Tongue (tissue), 3 donors: ENCODE measurements at places on chromosomes 2 and 18. TPM values are rescaled to one million over a fixed set of nuclear protein-coding genes. Genes with fewer than 3 reads are reported as not detected.

- no peak for DNase-seq
These were observed 9.5 kb downstream of the CERS6 start for GRCh38 chr2:168465594-168465993.

DNA sequence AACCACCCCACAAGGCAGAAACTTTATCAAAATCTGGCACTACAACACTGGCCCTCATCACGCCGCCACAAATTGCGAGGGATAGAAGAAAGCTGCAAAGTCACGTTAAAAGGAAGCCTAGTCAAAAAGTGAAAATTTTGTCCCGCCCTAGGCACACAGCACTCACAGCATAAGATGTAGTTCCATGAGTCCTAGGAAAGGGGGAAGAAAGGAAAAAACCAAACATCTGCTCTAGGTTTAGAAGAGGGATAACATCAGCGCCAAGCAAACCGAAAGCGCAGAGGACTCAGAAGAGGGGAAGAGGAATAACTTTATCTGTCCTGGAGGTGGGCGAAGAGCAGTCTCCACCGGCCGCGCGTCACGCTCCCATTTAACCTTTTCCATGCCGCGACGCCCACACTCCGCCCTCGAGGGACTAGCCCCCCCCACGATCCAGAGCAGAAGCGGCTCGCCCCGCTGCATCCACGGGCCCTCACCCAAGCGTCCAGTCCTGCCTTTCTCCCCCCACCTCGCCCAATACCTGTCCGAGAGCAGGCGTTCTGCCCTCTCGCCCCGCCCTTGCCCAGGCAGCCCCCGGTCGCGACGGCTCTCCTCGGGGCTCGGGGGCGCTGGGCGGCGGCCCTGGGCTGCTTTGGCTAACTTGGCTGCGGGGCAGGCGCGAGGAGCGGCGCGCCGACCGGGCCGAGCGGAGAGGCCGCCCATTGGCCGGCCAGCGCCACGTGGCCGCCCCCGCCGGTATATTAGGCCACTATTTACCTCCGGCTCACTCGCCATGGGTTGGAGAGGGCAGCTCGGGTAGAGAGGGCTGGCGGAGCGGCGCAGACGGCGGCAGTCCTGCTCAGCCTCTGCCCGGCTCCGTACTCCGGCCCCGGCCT is at the start of gene HOXD1:
TSS of gene HOXD1 (plus strand) at position 770 of the 875 bp plus-strand sequence. CDS start 134 bp downstream, outside the sequence.
- DNase-seq = no peak

DNA sequence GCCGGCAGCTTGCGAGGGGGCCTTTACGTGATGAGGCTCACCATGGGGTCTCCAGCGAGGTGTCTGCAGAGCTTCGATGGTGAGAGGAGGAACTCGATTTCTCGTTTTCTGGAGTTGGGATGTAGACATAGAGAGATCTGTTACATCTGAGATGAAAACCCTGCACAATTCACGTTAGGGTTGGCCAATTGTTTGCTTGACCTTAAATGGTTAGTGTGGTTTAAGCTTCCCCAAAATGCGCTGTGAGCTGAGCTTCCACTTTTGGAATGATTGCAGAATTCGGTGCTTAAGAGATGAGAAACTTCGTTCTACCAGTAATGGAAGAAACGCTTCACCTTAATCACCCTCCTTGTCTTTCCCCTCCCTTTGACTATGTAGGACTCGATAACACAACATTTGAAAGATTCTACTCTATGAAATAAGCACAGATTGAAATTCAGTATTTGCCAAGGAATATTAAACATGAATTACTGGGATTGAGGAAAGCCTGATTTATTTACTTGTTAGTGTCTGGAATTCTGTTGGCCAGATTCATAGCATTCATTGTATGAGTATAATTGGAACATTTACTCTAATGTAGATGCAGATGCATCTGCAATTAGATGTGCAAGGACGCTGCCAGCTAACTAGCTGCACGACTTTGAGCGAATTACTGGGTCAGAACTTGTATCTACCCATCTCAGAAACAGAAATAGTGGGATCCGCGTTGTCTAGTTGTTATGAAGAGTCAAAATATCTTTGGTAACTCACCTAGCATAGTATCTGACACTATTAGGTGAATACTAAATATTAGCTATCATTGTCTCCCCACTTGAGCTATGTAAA is 1.6 kb upstream of the KLF7 start:
- DNase-seq = no peak

GRCh38 chr2:9230051-9230802 is 23.6 kb downstream of the ASAP2 start:
- DNase-seq = peak; percentile 37

DNA sequence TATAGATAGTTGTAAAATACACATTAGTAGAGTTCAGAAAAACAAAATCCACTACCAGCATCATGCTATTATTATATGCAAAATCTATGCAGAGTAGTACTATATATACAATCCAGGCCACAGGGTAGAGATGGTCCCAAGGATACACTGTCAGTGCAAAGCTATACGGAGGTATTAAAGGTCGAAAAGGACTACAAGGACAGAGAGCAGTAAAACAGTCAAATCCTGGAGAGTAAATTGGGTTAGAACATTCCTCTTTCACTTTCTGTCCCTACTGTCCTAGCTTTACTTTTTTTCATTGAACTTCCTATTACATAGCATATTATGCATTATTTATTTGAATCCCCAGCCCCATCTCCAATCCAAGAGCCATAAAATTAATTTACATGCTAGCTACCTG is 39.7 kb upstream of the SDC1 start:
- no peak for DNase-seq

GRCh38 chr2:45329045-45329677 is 281.9 kb downstream of the SRBD1 start:
- no peak for DNase-seq

DNA sequence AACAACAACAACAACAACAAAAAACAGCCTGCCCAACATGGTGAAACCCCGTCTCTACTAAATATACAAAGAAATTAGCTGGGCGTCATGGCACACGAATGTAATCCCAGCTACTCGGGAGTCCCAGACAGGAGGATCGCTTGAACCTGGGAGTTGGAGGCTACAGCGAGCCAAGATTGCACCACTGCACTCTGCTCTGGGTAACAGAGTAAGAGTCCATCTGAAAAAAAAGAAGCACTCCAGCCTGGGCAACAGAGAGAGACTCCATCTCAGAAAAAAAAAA is 344.1 kb upstream of the PLGLB2 start:
- DNase-seq = no peak

GRCh38 chr18:32803568-32803967 is 30.7 kb upstream of the KLHL14 start:
- DNase-seq = no peak

DNA sequence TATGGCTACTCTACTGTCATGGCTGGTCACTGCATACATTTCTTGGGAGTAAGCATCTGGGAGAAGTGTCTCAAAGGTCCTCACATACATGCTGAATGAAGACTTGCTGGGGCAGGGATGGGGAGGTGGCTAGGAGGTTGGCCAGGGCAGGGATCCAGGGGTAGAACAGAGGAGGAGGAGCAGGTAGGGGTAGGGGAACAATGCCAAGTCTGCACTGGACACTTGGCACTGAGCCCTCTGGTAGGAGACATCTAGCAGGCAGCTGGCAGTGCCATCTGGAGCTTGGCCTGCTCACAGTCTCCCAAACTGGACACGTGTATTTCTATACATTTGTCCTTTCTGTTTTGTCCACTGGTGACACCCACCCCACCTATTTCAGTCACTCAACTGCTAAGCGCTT is 62.7 kb upstream of the REV1 start:
- no peak for DNase-seq

GRCh38 chr2:753123-753522 is 75.9 kb upstream of the TMEM18 start:
- no peak for DNase-seq

DNA sequence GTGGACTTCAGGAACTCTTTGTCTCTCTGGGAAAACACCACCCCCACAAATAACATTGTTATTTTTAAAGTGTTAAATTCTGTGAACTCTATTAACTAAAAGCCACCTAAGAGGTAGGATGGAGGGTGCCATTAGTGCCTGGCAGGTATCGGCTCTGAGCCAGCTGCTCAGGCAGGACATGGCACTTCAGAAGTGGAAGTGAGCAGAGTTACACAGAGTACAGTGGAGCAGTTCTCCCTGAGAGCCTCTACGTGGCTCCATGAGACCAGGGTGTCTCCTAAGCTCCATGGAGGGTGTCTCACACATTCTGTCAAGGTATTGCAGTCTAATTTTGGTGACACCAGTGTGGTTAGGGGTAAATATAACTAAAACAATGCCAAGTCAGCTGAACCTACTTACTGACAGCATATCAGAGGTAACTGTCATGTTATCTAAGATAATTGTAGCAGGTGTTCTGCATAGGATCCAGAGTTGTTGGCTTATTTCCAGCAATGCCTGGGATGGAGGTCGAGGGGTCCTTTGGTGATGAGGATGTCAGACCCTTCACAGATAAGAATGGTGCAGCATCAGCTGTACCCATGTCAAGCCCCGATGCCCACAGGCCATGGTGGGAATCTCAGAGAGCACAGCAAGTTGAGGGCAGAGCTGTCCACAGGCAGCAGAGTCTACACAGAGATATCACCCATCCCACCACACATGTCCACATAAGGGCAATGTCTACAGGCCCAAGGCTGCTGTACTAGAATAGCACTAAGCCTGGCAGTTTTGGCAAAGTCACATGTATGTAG is 8.6 kb upstream of the MALL start:
- DNase-seq = no peak

DNA sequence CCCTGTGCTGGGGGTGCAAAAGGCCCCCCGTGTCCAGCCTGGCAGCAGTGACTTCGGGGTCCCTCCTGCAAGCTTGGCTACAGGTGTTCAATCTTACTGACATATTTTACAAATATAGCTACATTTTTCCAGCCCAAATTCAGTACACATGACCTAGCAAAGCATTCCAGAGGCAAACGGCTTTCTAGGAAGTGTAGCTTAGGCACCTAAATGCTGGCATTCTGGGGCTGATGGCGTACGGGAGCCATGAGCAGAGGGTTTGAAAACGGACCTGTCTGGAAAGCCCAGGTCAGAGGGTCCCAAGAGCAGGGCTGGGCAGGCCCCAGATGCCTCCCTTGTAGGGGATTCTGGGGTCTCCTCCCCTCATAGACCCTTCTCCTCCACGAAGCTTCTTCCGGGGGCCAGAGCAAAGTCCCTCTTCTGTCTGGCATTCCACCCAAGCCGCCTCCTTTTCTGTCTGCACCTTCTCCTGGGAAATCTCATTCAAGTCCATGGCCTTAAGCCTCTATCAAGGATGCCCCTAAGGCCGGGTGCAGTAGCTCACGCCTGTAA is 63.3 kb upstream of the ASAP2 start:
- no peak for DNase-seq

DNA sequence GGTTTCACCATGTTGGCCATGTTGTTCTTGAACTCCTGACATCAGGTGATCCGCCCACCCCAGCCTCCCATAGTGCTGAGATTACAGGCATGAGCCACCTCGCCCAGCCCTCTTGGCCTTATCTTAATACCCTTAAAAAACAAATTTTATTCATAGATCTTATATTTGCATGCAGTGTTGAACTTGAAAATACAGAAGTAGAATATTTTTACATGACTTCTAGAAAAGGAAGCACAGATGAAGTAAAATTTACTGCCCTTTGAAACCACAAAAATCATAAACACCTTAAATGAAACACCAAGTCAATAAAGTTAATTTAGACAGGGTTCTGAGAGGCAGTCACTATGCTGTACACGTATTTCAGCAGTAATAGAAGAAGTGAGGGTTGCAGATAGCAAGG is 145.7 kb downstream of the CERS6 start:
- DNase-seq = no peak

GRCh38 chr2:29105375-29105774 is 9.8 kb upstream of the CLIP4 start:
- no peak for DNase-seq

DNA sequence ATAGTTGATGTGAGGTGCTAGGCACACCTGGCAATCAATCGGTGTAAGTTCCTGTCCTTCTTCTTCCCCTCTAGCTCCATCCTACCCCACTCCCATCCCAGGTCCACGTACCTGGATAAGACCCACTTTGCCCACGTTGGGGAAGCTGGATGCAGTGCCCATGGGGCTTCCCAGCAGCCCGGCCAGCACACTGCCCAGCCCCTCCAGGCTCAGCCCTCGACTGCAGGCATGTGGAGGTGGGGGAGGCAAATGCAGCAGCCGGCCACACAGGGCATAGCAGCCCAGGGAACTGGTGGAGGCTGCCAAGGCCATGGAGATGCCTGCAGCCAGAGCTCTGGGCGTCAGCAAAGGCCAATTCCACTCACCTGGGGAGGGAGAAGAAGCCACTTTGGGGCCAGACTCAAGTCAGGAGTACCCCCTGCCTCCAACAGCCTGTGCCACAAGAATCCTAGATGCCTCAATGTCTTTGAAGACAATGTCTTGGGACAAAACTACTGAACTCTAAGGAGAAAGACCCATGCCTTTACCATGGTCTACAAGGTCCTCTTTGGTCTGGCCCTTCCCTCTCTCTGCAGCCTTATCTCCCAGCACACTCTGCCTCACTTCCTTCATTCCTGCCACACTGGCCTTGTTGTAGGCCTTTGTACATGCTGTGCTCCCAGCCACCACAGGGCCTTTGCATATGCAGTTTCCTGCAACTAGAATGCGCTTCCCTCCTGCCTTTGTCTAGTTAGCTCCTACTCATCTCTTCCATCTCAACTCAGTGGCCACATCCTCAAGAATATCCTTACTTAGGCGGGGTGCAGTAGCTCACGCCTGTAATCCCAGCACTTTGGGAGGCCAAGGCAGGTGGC is 4.5 kb downstream of the SLC23A3 start:
- no peak for DNase-seq

DNA sequence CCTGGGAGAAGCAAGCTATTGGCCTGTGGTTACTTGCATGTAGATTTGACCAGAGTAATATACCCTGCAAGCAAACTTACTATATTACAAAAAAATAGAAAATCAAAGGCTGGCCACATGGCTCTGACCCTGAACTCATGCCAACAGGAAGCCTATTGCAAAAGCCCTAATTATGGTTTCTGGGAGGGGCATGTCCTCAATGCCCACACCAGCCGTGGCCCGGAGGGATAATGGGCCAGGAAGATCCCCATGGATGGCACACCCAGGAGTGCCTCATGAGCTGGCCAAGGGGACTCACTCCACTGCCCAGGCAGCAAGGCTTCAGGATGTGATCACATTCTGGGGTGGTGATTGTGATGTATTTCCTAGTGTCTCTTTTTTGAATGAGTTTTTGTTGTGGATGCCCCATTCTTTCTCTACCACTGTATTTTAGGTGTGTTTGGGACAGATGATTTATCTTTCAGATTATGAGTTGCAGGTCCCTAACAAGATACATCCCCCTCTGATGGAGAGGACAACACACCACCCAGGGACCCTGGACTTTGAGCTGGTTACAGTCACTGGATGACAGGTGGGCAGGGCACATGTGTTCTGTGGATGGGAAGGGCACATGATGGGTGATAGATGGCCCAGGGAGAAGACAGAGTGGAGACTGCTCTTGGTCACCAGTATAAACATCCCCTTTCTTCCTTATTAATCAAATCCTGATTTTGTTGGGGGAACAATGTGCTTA is 18.7 kb upstream of the TFCP2L1 start:
- DNase-seq = no peak

FAP gene
- total RNA-seq = 50.0 TPM

UGT1A7 gene
- total RNA-seq = 1.3 TPM

RAB6C gene
- 0.10 TPM for total RNA-seq

ELOA2 gene
- not detected for total RNA-seq

SH3RF3 gene
- total RNA-seq = 10.1 TPM

GPR35 gene
- 1.1 TPM for total RNA-seq
